ENCODE measurements at places on chromosomes 13 and 19. TPM values are rescaled to one million over a fixed set of nuclear protein-coding genes. Genes with fewer than 3 reads are reported as not detected.

- H3K4me1 ChIP-seq: peaks cover 4% of the 10 kb centered on the region
- no peak for DNase-seq
- no peak overlapping the region for H3K4me3 ChIP-seq
- H3K27me3 ChIP-seq: peaks cover 2% of the 10 kb centered on the region
Measured at GRCh38 chr13:101394605-101395004, 21.7 kb downstream of the NALCN start.

Gene RNF6
- 40.7 TPM for total RNA-seq

GRCh38 chr13:111058796-111059506 is 56.2 kb upstream of the ARHGEF7 start:
- no peaks in the 10 kb centered on the region for H3K4me1 ChIP-seq
- DNase-seq: no peak
- H3K4me3 ChIP-seq: no peak overlapping the region
- peaks cover 58% of the 10 kb centered on the region for H3K27me3 ChIP-seq
- no peaks in the 10 kb centered on the region for H3K36me3 ChIP-seq

Gene CD33
- total RNA-seq: 21.1 TPM

Gene POLR1G
- 3.6 TPM for total RNA-seq

Gene KASH5
- total RNA-seq: 0.81 TPM

DNA sequence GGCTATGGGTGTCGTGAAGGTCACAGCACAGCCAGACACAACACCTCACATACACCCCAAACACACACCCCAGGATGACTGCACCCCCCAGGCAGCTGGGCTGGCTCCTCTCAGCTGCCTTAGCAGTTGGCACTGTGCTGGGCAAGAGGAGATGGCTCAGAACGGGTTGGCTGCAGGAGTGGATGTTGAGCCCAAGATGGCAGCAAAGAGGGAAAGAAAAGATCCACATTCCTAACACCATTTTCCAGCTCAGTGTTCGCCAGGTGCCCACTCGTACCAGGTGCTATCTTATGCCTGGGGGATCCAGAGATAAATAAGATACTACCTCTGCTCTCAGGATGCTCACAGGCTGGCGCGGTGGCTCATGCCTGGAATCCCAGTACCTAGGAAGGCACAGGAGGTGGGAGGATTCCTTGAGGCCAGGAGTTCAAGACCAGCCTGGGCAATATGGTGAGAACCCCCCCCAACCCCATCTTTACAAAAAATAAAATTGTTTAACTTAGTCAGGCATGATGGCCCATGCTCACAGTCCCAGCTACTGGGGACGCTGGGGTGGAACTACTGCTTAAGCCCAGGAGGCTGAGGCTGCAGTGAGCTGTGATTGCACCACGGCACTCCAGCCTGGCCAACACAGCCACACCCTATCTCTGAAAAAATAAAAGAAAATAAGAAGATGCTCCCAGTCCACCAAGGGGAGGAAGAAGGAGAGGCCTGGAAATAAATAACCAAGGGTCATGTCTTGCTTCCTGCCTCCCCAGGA is 89.7 kb upstream of the ZNF507 start:
- H3K4me1 ChIP-seq: no peaks in the 10 kb centered on the region
- H3K36me3 ChIP-seq: no peaks in the 10 kb centered on the region
- no peaks in the 10 kb centered on the region for H3K27me3 ChIP-seq
- no peak for DNase-seq
- H3K4me3 ChIP-seq: no peak overlapping the region
- H3K27ac ChIP-seq: no peak overlapping the region

- peaks cover 2% of the 10 kb centered on the region for H3K27me3 ChIP-seq
- no peak overlapping the region for H3K4me3 ChIP-seq
- H3K4me1 ChIP-seq: no peaks in the 10 kb centered on the region
- H3K27ac ChIP-seq: no peak overlapping the region
Measured at GRCh38 chr13:112119192-112120030, 52.5 kb downstream of the SOX1 start.

Gene CCDC122
- total RNA-seq: 1.2 TPM

Gene VPS36
- 41.8 TPM for total RNA-seq

Measured in activated CD4-positive, alpha-beta memory T cell treated with anti-CD3 and anti-CD28 coated beads, Interleukin-2, amount 10 ng/mL, durations not matched to agents 7 days and 5 days (primary cell).